GM04504 (cell line): ENCODE measurements at places on chromosomes 16 and 17.

- no peak for DNase-seq
Observed at GRCh38 chr17:19345486-19346350, 16.8 kb downstream of the B9D1 start.

- no peak for DNase-seq
Observed at GRCh38 chr16:87961623-87962022, 10.4 kb downstream of the BANP start.

DNA sequence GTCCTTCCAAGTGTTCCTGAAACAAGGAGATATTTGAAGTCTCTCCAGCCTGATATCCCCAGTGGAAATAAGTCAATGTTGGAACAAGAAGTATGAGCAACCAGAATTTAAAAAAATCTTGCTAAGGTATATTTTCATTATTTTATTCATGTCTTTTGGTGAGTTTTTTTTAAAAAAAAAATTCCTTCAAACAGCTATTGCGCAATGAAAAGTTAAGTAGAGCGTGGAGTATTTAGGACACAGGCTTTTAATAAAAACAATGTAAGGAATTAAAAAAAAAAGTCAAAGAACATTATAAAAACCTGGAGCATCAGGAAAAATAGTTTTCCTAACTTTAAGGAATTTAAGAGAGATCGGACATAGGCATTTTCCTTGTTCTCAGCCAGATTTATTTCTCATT lies 940.4 kb downstream of the KCNJ2 start:
- no peak for DNase-seq

- no peak for DNase-seq
Observed at GRCh38 chr16:60771138-60771537, 1265.1 kb downstream of the CDH8 start.

- no peak for DNase-seq
Observed at GRCh38 chr16:78823027-78823426, 723.6 kb downstream of the WWOX start.

GRCh38 chr16:87657621-87658192 lies 55.4 kb downstream of the JPH3 start:
- no peak for DNase-seq

DNA sequence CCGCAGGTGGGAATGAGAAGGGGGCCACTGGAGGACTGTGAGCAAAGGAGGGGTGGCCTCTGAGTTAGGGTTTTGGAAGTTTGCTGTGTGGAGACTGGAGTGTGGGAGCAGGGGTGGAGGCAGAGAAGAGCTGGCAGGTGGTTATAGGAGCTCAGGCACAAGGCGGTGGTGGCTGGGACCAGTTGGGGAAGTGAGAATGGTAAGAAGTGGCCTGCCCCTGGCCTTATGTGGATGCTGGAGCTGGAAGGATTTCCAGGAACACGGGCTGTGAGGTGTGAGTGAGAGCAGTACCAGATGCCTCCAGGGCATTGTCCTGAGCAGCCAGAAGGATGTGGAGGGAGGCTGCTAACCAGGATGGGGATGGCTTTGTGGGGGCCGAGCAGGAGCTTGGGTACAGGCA lies 277.2 kb downstream of the SNX29 start:
- DNase-seq: no peak

DNA sequence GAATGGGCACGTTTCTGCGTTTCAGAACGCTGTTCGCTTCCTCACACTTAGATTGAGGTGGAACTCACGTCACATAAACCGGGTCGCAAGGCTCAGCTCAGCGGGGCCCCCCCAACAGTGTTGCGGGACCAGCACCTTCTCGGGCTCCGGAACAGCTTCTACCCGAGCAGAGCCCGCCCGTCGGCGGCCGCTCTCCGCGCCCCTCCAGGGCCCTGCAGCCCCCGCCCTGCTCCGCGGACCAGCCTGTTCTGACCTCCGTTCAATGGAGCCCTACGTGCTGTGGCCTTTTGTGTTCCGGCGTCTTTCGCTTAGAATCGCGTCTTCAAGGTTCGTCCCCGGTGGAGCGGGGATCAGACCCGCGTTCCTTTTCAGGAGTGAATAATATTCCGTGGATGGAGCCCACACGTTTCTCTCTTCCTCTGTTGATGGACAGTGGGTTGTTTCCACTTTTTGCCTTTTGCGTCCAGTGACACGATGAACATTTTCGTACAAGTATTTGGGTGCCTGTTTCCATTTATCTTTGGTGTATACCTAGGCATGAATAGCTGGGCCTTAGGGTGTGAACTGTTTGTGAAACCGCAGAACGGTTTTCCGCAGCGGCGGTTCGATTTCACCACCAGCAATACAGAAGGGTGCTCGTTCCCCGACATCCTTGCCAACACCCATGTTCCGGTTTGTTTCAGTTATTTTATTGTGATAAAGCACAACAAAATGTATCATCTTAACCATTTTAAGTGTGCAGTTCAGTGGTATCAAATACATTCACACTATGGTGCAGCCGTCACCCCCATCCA lies 2.3 kb upstream of the SLC22A31 start:
- DNase-seq: no peak

GRCh38 chr17:43832976-43833829 lies at the start of gene MPP3:
Gene MPP3, minus strand, starts transcription at chr17:43833146. Its CDS starts 1,240 bp downstream, at chr17:43831906.
- peak; percentile 47 for DNase-seq

DNA sequence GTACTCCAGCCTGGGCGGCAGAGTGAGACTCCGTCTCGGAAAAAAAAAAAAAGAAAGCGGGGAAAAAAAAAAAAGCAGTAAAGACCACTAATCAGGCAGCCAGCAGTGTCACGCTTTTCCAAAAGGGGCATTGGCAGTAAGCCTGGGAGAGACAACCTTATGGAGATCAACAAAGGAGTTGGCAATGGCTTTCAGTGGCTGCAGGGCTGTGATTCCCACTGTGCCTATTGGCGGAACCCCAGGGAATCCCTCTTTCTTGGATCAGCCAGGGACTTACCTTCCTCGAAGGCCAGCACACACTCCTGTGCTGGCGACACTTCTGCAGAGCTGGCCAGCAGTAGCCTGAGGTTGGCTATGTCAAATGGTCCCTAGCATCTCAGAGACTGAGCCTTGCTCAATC lies 43.2 kb upstream of the ZFHX3 start:
- DNase-seq: no peak

- no peak for DNase-seq
Observed at GRCh38 chr17:49551221-49552069, 24.2 kb upstream of the NXPH3 start.

- no peak for DNase-seq
Observed at GRCh38 chr16:24999088-24999670, 16.0 kb downstream of the ARHGAP17 start.

GRCh38 chr17:45386178-45386577 lies 46.5 kb downstream of the ARHGAP27 start:
- no peak for DNase-seq

GRCh38 chr17:5430413-5430999 lies 8.4 kb downstream of the C1QBP start:
- DNase-seq: no peak

DNA sequence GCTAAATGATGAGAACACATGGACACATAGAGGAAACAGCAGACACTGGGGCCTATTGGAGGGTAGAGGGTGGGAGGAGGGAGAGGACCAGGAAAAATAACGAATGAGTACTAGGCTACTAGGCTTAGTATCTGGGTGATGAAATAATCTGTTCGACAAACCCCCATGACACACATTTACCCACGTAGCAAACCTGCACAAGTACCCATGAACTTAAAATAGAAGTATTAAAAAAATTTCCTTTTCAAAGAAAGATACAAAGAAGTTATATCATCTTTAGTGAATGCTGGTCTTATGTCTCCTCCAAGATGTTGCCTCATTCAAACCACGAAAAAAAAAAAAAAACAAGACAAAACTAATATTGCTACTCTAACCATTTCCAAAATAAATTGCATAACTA lies 31.7 kb downstream of the MBTD1 start:
- peak; percentile 21 for DNase-seq

- peak; percentile 54 for DNase-seq
Observed at GRCh38 chr16:31092330-31092729, 2.3 kb downstream of the VKORC1 start.

DNA sequence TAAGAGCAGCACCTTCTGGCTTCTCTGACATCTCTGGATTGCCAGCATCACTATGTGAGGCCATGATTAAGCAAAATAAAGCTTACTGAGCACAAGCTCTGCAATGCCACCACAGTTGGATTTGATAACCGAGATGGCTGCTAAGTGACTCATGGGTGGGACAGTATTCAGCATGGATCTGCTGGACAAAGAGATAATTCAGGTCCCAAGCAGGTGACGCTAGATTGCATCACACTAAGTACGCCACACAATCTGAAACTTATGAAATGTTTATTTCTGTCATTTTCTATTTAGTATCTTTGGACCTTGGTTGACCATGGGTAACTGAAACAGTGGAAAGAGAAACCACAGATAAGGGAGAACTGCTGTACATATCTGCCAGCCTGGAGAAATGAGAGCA lies 27.4 kb downstream of the CDRT15 start:
- no peak for DNase-seq
